Fibroblast of mammary gland (primary cell): ENCODE measurements at places on chromosomes 12 and 14.

DNA sequence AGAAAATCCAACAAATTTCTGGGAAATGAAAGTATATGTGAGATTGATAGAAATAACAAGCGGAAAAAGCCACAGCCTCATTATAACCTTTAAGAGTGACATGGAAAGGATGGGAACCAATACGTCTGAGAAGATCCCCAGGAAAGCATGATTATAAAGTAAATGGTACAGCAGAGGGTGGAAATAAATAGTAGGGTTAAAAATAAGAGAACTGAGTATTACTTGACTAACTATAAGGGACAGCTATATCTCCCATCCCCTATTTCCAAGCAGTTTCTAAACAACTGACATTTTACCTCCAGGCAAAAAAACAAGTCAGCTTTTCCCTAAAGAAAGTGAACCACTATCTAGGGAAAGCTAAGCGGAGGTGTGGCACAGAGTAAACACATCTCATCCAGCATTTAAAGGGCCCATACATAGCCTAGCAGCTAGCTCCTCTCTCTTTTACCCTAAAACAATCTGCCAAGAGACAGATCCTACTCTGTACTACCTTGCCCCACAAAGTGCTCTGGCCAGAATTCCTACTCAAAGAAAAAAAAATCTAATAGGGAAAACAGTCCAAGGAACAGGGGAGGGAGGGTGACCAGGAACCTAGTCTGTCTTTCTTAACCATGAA is 11.2 kb downstream of the OSBPL8 start:
- no peak for DNase-seq

GRCh38 chr12:68140556-68140955 is 19.0 kb downstream of the IFNG start:
- DNase-seq = no peak

GRCh38 chr14:92317511-92317910 is 5.5 kb upstream of the SLC24A4 start:
- peak; percentile 80 for DNase-seq

- DNase-seq = no peak
Measured at GRCh38 chr14:68460541-68460940, 332.3 kb downstream of the ZFP36L1 start.

DNA sequence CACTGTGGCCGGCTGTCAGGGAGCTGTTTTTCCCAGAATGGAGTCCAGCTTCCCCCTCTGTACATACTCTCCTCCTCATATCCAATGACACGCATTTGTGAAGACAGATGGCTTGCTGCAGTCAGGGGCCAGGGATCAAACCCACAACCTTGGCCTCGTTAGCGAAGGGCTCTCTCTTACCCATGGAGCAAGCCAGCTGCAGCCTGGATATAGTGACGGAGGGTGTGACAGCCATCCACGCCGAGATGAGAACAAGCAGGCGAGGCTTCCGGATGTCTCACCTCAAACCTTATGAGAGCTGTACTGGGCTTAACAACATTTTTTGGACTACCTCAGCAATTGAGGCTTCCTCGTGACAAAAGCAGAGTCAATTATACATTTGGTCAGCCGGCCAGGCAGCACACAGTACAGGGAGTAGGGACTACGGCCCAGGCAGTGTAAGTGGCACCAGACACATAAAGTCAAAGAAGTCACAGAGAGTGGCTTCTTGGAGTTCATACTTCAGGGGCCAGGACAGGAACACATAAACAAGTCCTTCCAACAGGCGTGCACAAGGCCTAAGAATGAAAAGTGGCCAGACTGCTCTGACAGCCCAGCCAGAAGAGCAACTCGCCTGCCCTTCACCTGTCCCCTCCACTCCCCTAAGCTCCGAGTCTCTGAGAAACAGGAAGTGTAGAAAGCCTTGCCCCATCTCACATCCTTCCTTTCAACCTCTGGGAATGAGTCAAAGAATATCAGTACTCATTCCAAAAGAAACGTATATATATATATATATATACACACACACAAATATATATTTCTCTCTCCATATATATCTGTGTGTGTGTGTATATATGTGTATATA is 115.1 kb downstream of the TTC7B start:
- no peak for DNase-seq

- peak; percentile 26 for DNase-seq
Measured at GRCh38 chr12:109463756-109464155, 13.3 kb downstream of the KCTD10 start.

- peak; percentile 35 for DNase-seq
Measured at GRCh38 chr14:95330591-95331370, 11.1 kb upstream of the CLMN start.

- DNase-seq = peak; percentile 65
Measured at GRCh38 chr12:93699271-93700145, 22.3 kb downstream of the CRADD start.

DNA sequence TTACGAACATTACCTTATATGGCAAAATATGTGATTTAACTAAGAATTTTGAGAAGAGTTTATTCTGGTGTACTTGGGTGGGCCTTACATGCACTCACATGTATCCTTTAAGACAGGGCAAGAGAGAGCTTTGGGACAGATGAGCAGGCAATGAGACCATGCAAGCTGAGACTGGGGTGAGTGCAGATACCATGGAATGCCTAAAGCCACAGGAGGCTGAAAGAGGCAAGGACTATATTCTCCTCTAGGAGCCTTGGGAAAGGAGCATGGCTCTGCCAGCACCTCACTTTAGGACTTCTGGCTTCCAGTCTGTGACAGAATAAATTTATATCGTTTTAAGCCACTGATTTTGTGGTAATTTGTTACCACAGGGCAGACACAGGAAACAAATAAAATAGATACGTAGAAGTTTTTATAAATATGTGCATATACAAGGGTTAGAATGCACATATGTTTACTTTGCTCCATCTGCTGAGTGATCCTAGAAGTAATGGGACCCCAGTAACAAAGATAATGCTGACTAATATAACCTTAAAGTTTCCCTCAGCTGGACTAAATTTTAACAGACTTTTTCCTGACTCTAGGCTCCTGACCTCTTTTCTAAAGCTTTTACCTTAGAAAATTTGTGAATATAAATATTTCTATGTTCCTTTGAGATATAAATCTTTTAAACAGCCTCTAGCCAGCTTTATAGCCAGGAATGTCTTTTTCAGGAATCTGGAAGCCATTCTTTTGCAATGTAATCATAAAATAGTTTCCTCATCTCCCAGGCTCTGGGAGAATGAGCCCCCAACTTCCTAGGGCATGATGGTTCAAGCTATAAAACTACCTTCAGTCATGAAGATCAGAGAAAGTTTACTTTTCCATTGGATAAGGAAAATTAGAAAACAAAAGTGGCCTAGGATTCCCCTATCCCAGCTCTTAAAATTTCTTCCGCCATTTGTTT is 216.8 kb downstream of the PPFIA2 start:
- no peak for DNase-seq

- no peak for DNase-seq
Measured at GRCh38 chr14:64221391-64222003, 72.7 kb downstream of the ESR2 start.

DNA sequence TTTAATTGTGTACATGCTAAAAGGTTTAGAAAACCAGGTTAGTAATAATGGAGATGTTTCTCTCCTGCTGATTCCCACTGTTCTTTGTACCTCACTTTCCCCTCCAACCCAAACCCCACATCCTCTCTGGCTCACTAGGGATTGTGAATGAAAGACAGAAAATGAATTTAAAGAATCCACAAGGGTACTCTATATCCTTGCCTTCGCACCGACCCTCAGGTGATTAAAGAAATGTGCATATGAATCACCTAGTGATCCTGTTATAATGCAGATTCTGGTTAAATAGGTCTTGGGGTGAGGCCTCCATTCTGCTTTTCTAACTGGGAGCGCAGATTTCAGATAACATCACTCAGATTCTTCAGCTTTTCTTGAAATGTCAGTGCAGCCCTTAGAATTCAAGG is 84.3 kb upstream of the OTX2 start:
- DNase-seq = no peak

- no peak for DNase-seq
Measured at GRCh38 chr12:3075315-3075714, 1.9 kb upstream of the TSPAN9 start.

GRCh38 chr12:117564881-117565280 is 203.5 kb upstream of the NOS1 start:
- DNase-seq = no peak

DNA sequence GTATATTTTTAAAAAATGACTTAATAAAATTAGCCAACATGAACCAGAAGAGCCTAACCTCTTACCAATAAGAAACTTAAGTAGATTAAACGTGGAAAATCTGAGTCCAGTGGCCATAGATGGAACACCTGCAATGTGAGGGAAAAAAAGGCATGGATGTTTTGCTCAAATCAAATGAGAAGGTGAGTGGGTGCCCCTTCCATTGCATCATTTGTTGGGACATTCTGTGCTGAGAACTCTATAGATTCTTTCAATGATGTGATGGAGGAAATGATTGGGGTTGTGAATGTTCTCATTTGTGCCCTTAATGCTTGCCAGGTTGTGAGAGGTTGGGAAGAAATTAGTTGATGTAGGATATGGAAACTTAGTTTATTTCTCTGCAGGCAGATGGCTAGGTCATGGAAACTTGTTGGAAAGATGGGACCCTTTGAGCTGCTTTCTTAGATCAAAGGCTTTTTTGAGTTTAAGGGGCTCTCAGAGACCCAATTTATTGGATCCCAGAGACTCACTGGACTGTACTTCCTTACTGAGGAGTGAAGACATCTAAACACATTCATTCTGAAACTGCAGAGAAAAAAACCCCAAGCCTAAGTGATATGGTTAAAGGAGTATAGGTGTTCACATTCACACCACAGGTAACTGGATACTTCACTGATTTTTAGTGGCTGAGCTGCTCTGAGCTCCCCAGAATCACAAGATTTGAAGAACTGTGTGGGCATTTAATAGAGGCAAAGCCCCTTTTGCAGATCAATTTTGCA is 95.9 kb downstream of the DACT1 start:
- peak; percentile 31 for DNase-seq
